PC-3 (cell line): ENCODE measurements at places on chromosomes 2 and 18. TPM values are rescaled to one million over a fixed set of nuclear protein-coding genes. Genes with fewer than 3 reads are reported as not detected.
A peak's percentile ranks its signal among the peaks of the same experiment; 100 is the strongest.

- no peaks in the 10 kb centered on the region for H3K4me1 ChIP-seq
- no peaks in the 10 kb centered on the region for H3K27me3 ChIP-seq
These were observed 9.5 kb downstream of the ASB18 start for GRCh38 chr2:236254674-236255073.

- H3K36me3 ChIP-seq: peaks cover 18% of the 10 kb centered on the region
- H3K27me3 ChIP-seq: no peaks in the 10 kb centered on the region
- no peak overlapping the region for H3K4me3 ChIP-seq
- no peak for DNase-seq
These were observed 31.0 kb downstream of the SP100 start for GRCh38 chr2:230447036-230447435.

PLEK gene
- not detected in 2 replicates for total RNA-seq

GRCh38 chr2:70769450-70769849 lies 1.4 kb upstream of the ADD2 start:
- no peak overlapping the region for H3K27ac ChIP-seq
- no peaks in the 10 kb centered on the region for H3K36me3 ChIP-seq
- no peaks in the 10 kb centered on the region for H3K4me1 ChIP-seq
- DNase-seq: no peak
- H3K27me3 ChIP-seq: peaks cover 89% of the 10 kb centered on the region

ITGA6 gene
- 181 and 204 TPM in 2 replicates for total RNA-seq

- H3K4me1 ChIP-seq: no peaks in the 10 kb centered on the region
- H3K36me3 ChIP-seq: peaks cover 14% of the 10 kb centered on the region
These were observed 18.6 kb downstream of the VRK2 start for GRCh38 chr2:58065248-58065647.

DNA sequence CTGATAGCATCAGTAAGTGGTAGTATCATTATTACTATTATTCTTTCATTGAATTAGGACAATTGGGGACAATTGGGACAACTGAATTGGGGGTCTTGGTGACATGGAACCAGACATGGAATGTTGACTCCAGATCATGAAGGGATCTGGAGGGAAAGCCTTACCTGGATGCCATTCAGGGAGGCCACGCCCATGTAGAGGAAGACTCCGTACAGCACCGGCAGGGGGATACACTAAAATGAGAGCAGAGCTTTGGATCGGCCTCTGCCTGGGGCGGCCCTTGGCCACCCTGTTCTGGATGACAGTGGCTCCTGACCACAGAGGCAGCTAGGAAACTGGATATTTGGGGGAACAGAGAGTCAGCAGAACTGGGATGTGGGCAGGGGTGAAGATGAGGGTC lies 29.2 kb downstream of the MTHFD2 start:
- H3K27ac ChIP-seq: no peak overlapping the region
- H3K27me3 ChIP-seq: no peaks in the 10 kb centered on the region
- DNase-seq: no peak

GRCh38 chr2:190524928-190525327 lies 9.6 kb downstream of the NEMP2 start:
- H3K4me3 ChIP-seq: no peak overlapping the region
- H3K4me1 ChIP-seq: no peaks in the 10 kb centered on the region
- no peak overlapping the region for H3K27ac ChIP-seq
- no peaks in the 10 kb centered on the region for H3K27me3 ChIP-seq
- no peaks in the 10 kb centered on the region for H3K36me3 ChIP-seq

- H3K27ac ChIP-seq: no peak overlapping the region
- H3K4me1 ChIP-seq: no peaks in the 10 kb centered on the region
- no peaks in the 10 kb centered on the region for H3K36me3 ChIP-seq
- DNase-seq: no peak
These were observed 686.7 kb downstream of the NR4A2 start for GRCh38 chr2:155645791-155646190.

DNA sequence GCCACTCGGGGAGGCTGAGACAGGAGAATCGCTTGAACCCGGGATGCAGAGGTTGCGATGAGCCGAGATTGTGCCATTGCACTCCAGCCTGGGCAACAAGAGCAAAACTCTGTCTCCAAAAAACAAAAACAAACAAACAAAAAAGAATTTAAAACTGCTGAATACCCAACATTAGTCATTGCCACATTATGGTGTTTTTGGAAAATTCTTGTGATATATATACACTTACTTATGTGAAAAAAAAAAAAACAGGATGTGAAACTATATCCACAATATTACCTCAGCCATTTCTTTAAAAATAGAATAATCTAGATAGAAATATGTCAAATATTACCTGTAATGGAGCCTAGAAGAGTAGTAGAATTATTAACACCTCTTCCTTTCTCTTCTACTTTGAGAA lies 288.3 kb upstream of the FN1 start:
- DNase-seq: no peak
- peaks cover 24% of the 10 kb centered on the region for H3K4me1 ChIP-seq

RAX gene
- not detected in 2 replicates for total RNA-seq

PROKR1 gene
- 0.12 and 0.26 TPM in 2 replicates for total RNA-seq

- H3K4me1 ChIP-seq: peaks cover 9% of the 10 kb centered on the region
- H3K27ac ChIP-seq: no peak overlapping the region
- H3K4me3 ChIP-seq: no peak overlapping the region
- no peaks in the 10 kb centered on the region for H3K27me3 ChIP-seq
- DNase-seq: no peak
These were observed 6.3 kb downstream of the PPP4R3B start for GRCh38 chr2:55610954-55611743.

TMEFF2 gene
- total RNA-seq: not detected in 2 replicates

GRCh38 chr2:203662951-203663350 lies 43.5 kb upstream of the CD28 start:
- no peaks in the 10 kb centered on the region; the same call in 1 of the 2 replicates for H3K4me1 ChIP-seq
- no peak for DNase-seq
- H3K27ac ChIP-seq: no peak overlapping the region
- H3K27me3 ChIP-seq: no peaks in the 10 kb centered on the region
- H3K36me3 ChIP-seq: no peaks in the 10 kb centered on the region

GRCh38 chr2:213119061-213119809 lies 32.2 kb downstream of the IKZF2 start:
- peak overlapping the region; percentile 73 for H3K27ac ChIP-seq
- peak; percentile 76 for DNase-seq
- H3K4me1 ChIP-seq: peaks cover 33% of the 10 kb centered on the region
- H3K27me3 ChIP-seq: no peaks in the 10 kb centered on the region
- no peak overlapping the region for H3K4me3 ChIP-seq
- H3K36me3 ChIP-seq: no peaks in the 10 kb centered on the region

- H3K27me3 ChIP-seq: no peaks in the 10 kb centered on the region
- peak overlapping the region; percentile 100 for H3K4me3 ChIP-seq
- peaks cover 48% of the 10 kb centered on the region for H3K36me3 ChIP-seq
- peak; percentile 76 for DNase-seq
- H3K4me1 ChIP-seq: peaks cover 20% of the 10 kb centered on the region
These were observed 659 bp downstream of the ZNF142 start for GRCh38 chr2:218658671-218659257.

C2orf78 gene
- not detected in 2 replicates for total RNA-seq

GRCh38 chr2:211157211-211157610 lies 600.8 kb downstream of the CPS1 start:
- peaks cover 5% of the 10 kb centered on the region; the same call in 1 of the 2 replicates for H3K4me1 ChIP-seq
- no peaks in the 10 kb centered on the region for H3K27me3 ChIP-seq
- DNase-seq: peak; percentile 30
- H3K36me3 ChIP-seq: no peaks in the 10 kb centered on the region
- H3K4me3 ChIP-seq: no peak overlapping the region
